Amygdala (tissue), 56 donors: ENCODE measurements at places on chromosomes 7 and 10.

GRCh38 chr10:35882422-35883150 lies 240.5 kb upstream of the FZD8 start:
- no peak for DNase-seq

DNA sequence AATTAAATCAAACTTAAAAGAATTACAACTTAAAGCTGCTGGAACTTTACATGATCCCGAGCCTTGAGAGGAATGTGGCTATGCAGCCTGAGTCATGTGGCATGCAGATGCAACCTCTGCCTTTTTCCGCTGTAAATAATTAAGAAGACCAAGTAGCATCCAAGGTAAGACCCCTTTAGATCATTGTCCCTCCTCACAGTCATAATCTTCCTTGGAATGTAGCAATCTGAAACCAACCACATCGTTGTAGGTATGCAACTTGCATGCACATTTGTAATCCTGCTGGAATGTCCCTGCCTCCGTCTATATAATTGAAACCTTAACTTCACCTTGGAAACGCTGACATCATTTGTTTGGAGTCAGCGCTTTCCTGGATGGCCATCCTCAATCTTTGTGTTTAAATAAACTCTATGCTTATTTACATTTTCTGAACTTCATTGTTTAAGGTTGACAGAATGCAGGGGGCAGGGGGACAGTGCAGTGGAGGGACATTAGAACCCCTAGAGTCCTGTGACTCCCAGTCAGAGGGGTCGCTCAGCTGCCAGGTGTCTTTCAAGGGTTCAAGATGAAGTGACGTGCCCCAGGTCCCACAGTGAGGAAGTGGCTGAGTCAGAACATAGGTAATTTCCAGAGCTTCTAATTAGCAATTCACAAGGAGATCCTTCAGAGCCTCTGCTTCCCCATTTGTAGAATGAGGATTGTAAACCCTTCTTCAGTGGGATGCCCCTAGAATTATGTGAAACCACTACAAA lies 110.7 kb downstream of the RALA start:
- no peak for DNase-seq

DNA sequence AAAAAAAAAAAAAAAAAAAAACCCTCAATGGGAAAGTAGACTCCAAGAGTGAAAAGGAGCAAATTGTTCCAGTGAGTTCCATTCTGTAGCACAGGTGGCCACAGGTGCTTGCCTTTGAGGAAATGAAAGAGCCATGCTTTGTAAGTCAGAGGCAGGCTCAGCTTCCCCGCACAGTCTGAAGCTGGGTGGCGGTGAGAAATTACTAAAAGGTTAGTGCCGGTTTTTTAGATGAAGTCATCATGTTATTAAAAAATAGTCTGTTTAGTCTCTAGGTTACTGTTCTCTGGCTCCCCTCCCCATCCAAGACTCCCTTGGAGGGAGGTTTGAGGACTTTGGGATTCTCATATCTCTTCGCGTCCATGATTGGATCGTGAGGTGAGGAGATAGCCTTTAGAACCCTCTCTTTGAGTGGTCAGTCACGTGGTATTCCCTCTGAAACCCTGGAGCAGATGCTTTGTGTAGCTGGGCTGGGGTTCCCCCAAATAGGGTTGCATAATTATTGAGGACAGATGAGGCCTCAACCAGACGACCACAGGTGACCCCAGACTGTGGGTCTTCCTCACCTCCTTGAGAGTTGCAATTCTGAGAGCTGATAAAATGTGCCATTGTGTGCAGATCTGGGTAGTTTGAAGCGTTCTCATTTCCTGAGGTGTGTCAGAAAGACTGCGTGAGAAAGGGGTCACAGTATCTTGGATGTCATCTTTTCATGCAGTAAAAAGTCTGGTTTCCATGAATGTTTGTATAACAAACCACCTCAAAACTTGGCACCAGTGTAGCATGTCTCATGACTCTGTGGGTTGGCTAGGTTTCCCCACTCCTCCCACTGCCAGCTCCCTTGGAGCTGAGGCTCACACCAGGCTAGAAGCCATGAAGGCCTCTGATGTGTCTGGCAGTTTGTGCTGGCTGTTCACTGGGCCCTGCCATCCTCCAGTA lies 27.1 kb downstream of the OGDH start:
- no peak for DNase-seq

- no peak for DNase-seq
Observed at GRCh38 chr7:45052011-45052410, 36.8 kb downstream of the NACAD start.

GRCh38 chr7:12210179-12211053 lies 678 bp upstream of the TMEM106B start:
- no peak for DNase-seq

DNA sequence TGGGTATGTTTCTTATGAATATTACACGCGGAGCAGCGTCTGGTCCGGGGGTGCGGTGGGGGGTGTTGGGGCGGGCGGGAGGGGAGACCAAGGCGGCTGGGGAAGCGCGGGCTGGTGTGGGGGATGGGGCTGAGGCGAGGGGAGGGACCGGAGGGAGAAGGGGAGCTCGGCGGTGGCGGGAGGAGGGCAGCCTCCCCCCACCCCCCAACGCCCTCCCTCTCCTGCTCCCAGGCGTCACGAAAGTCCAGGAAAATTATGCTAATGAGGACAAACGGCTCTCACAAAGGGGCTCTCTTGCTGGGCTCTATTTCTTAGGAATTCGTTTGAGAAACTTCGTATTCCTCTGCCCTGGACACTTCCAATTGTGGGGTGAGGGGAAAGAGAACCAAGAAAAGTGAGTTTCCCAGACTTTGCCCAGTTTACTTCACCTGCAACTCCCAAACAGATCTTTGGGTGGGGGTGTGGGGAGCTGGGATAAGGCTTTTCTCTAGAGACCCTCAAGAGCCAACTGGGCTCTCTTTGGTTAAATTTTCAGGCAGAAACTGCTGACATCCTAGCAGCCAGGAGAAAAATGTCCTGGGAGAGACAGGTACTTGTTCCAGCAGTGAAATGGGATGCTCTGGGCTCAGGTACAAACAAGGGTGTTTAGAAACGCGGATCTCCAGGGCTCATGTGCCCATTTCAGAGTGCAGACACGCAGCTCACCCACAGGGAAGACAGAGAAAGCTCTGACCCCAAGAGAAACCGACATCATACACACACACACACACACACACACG lies 11.7 kb upstream of the HOXA2 start:
- no peak for DNase-seq

DNA sequence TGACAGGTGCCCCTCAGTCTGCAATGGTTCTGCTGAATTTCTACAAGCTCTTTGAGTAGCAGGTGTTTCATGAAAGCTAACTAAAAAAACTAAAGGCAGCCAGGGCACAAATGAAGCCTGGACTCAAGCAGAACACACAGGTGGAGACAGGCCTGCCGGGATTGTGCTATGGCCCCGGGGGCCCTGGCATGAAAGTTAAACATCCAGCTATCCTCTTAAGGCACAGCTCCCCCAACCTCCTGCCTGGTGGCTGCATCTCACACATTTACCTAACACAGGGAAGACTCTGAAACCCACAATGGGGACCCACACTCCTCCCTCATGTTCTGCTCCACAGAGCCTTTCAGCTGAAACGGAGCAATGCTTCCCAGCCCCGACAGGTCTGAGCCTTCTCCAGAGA lies 76.3 kb upstream of the CAMK2B start:
- no peak for DNase-seq

- no peak for DNase-seq
Observed at GRCh38 chr7:28037220-28038010, 143.2 kb downstream of the JAZF1 start.

DNA sequence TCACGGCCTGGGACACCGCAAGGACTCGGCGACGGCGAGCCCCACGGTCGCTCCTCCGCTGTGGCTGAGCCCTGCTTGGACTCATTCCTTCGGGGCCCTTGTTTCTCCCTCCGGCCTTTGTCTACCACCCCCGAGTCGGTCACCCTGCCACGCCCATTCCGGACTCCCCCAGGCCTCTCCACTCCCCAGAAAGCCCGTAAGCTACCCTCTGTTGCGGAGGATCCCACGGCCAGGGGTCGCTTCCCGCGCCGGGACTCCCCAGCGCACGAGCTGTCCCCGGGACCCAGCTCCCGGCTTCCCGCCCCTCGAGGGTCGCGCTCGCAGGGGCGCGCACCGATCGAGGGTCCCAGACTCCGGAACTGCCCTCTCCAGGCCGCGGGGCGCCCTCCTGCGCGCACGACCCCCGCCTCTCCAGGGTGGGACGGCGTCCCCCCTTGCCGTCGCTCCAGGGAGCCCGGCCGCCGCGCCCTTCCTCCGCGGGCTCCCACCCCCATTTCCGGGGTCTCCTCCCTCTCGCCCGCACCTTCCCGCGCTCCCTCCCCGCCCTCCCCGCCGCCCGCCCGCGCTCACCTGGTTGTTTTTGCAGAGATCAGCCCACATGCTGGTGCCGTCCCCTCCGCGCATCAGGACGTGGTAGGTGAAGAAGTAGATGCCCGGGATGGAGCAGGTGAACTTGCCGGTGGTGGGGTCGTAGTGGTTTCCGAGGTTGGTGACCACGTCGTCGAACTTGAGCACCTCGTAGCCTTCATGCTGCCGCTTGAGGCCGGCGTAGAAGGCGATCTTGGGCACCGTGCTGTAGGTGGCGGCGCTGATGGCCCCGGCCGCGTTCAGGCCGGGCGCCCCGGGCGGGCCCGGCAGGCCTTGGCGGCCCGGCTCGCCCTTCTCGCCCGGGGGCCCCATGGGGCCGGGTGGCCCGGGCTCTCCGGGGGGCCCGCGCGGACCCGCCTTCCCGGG lies 1.5 kb downstream of the C1QL3 start:
- DNase-seq, result no peak

- no peak for DNase-seq
Observed at GRCh38 chr10:102596506-102596971, 47.7 kb upstream of the TRIM8 start.

GRCh38 chr7:144048648-144049047 lies at the start of gene OR2A5:
Gene OR2A5 (plus strand): TSS chr7:144048948. CDS start chr7:144050402, 1,454 bp downstream.
- no peak for DNase-seq

DNA sequence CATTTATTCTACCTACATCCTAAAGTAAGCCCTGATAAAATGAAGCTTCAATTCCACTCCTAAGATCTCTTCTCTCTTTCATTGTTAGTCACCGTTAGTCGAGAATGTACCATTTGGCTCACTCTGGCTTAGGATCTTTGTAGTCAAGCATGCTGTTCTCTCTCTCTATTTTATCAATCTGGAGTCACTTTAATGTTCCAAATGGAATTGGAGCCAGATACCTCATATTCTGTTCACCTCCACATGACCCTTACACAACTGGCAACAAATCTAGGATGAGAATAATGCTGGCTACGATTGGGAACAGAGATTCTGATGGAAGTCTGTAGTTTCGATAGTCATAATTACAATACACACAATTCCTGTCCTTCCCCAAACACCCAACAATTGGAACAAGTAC lies 213.7 kb downstream of the TWIST1 start:
- no peak for DNase-seq
